Epithelial cell of esophagus (primary cell): ENCODE measurements at places on chromosomes 12 and 14.
A peak's percentile ranks its signal among the peaks of the same experiment; 100 is the strongest.

DNA sequence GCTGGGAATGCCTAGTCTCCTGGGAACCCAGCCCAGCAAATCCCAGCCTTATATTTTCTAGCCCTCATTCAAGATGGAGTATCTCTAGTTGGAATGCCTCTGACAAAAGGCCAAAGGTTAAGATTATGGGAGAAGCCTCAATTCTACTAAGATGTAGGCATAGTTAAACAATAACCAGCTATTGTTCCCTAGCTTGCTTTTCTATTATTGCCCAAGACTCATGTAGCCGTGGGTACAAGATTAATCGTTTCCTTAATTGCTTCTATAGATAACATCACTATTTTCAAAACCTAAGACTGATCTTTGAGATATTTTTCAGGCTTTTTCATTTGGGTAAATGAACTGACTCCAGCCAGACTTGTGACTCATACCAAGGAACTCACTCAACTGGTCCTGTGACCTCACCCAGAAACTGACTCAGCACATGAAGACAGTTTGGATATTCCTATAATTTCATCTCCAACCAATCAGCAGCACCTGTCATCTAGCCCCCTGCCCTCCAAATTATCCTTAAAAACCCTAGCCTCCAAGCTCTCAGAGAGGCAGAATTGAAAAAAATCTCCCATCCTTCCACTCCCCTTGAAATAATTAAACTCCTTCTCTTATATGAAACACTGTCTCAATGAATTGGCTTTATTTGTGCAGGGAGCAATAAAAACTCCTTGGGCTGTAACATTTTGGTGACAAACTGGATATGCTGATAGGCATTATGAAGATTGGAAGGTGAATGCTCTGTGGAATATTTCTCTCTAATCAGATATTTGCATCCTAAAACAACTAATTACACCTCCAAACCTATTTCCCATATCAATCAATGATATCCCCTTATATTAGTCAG is 589.0 kb downstream of the C12orf50 start:
- DNase-seq: peak; percentile 96

DNA sequence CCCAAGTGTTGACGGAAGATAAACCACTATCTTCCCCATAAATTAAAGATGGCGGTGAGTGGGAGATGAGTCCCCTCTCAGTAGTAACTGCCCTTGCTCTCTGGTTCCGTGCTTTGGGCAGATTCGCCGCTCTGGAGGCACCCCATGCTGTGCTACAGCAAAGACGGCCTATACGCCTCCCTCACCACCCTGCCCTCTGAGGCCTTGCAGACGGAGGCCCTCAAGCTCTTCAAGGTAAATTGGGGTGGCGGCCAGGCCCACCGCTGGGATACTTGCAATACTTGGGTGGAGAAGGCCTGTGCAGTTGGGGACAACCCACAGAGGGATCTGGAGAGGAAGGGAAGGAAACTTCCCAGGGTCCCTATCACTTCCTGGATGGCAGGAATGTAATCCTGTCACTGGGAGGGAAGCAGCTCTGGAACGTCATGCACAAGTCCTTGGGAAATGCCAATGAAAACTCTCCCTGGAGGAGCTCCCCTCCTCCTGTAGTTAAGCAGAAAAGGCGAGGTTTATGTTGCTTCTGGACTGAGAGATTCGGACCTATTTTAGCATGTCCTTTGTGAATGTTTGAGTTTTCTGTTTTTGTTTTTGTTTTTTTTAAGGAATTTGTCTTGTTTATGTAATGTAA is 22.8 kb downstream of the PIGH start:
- DNase-seq: no peak

DNA sequence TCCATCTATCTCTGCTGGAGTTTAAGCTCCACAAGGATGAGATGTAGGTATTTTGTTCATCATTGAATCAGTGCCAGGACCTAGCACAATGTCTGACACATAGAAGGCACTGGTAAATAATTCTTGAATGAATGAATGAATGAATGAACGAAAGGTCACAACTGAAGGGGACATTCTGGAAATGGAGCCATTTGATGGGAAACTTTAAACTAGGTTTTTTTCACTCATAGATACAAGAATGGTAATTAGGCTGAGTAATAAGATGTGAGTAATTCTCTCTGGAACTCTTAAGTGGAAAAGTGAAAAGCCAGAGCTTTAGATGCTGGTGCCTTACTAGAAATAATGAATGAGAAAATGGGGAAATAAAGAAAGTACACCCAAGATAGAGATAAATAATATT is 44.3 kb downstream of the SCN8A start:
- peak; percentile 24 for DNase-seq

DNA sequence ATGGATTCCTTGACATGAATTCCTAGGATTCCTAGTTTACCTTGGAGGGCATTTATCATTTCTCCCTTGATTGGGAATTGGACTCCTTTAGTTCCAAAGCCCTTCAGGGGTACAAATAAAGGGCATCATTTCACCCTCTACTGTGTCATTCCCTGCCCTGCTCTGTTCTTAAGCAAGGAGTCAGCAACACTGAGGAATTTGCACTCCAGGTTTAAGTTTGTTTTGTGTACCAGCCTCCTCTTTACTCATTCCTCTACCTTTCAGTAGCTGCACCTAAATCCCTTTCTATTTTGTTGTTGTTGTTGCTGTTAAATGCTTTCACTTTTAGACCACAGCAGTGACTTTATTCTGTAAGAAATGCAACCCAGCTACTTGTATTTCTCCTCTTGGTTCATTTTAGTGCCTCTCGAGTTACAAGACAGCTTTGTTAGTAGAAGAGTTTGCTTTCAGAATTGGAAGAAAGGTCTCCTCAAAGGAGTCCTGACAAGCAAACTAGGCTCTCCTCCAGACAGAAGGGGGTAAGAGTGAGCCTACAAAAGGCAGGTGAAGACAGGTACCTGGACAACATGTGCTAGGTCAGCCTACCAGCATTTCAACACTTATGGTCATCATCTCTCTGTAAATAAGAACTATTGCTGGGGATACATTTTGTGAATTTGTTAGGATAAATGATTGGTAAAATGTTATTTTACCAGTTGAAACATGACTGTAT is 90.0 kb downstream of the RMST start:
- DNase-seq: peak; percentile 30

- DNase-seq: no peak
Observed at GRCh38 chr14:60573943-60574495, 65.1 kb downstream of the SIX6 start.
